ENCODE measurements at places on chromosomes 5 and 9.

DNA sequence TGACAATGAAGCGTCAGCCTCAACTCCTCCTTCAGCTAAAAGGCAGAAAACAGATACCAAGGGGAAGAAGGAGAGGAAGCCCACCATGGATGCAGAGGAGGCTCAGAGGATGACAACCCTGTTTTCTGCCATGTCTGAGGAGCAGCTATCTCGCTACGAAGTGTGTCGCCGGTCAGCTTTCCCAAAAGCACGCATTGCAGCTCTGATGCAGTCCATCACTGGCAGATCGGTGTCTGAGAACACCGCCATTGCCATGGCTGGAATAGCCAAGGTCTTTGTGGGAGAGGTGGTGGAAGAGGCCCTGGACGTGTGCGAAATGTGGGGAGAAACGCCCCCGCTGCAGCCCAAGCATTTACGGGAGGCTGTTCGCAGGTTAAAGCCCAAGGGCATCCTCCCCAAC lies 968 bp downstream of the TAF11L11 start:
- DNase-seq: no peak

GRCh38 chr5:143074414-143074996 lies 304.3 kb downstream of the ARHGAP26 start:
- no peak for DNase-seq

DNA sequence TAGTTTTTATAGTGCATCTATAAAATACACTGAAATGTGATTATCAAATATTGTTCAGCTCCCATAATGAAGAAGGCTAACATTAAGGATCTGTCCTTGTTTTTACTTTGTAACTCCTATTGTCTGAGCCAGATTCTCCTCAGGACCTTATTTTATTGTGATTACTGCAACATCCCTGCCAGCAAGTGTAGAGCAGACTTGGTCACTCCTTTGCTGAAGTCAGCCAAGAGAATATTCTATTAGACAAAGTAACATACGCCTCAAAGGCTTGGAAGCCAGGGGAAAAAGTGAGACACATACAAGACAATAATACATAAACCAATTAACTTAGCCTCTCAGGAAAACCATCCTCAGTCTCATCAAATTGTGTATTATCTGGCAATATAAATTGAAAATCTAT lies 269.6 kb downstream of the ARL15 start:
- no peak for DNase-seq

DNA sequence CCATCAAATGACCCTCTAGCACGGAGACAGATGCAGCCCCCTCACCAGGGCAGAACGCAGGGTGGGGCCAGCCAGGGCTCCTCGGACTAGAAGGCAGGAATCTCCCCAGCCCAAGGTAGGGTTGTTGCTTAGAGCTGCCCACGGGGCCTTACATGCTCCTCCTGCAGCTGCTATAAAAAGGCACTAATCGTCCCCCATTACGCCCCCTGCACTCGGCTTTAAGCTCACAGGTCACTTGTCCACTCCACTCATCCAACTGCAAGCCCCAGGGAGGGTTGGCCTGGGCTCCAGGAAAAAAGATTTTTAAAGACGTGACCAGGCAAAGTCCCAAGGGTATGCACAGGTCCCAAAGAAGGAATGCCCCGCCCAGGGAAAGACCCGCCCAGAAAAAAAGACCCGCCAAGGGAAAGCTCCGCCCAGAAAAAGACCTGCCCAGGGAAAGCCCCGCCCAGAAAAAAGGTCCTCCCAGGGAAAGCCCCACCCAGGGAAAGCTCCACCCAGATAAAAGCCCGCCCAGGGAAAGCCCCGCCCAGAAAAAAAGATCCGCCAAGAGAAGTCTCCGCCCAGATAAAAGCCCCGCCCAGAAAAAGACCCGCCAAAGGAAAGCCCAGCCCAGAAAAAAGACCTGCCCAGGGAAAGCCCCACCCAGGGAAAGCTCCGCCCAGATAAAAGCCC lies 11.1 kb downstream of the GRIN1 start:
- DNase-seq: no peak

GRCh38 chr5:132640613-132641012 lies 17.4 kb upstream of the IL13 start:
- DNase-seq: no peak

DNA sequence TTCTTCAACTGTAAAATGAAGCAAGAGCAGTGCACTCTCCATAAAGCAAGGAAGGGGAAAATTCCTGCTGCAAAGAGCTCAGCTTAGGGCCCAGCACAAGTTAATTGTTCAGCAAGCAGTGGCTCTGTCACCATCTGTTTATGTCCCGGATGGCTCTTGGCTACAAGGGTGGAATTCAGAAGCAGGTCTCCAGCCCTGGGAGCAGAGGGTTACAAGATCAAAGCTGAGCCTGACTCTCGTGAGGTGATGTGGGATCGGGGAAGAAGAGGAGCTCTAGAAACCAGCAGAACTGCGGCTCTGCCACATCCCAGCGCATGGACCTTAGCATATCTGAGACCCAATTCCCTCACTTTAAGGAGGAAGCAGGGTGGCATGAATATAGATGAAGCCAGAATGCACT lies 25.2 kb upstream of the OLFM1 start:
- no peak for DNase-seq

GRCh38 chr5:81014348-81014747 lies 54.2 kb downstream of the RASGRF2 start:
- DNase-seq: no peak
